ENCODE measurements at places on chromosomes 13 and 19.

DNA sequence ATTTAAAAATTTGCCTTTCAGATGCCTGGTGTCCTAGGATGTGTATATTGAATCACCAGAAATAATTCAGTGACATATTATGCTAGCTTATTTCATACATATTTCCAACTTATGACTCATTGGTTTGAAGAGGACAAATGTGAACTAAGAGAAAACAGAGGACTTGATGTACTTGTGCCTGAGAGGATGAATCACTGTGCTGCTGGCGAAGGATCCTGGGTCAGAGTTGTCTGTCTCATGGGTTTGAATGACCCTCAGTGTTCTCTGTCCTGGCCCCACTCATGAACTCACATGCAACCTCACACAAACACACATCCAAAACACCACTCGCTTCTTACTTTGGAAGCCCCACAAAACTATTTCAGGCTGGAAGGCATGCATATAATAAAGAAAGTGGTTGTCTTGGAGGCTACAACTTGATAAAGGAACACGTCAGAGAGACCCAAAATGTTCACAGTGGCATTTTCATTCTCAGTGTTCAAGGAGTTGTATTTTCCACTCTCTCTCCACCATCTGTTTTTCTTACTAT lies 129.0 kb upstream of the SPRY2 start:
- DNase-seq = no peak

DNA sequence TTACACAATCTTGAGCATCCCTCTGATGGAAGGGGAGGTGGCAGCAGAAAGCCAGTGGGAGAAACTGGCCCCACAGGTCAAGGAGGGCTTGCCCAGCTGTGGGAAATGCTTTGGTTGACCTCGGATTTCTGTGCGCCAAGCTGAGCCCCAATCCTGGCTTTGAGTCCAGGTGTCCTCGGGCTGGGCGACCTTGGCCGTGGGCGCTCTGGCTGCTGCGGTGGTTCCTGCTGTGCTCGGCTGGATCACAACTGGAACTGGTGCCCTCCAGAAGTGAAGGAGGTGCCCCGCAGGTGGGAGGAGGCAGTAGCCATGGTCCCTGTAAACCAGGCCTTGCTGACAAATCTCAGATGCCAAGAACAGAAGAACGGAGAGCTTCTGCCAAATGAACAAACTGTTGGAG lies 56.4 kb downstream of the ZNF676 start:
- DNase-seq = no peak

DNA sequence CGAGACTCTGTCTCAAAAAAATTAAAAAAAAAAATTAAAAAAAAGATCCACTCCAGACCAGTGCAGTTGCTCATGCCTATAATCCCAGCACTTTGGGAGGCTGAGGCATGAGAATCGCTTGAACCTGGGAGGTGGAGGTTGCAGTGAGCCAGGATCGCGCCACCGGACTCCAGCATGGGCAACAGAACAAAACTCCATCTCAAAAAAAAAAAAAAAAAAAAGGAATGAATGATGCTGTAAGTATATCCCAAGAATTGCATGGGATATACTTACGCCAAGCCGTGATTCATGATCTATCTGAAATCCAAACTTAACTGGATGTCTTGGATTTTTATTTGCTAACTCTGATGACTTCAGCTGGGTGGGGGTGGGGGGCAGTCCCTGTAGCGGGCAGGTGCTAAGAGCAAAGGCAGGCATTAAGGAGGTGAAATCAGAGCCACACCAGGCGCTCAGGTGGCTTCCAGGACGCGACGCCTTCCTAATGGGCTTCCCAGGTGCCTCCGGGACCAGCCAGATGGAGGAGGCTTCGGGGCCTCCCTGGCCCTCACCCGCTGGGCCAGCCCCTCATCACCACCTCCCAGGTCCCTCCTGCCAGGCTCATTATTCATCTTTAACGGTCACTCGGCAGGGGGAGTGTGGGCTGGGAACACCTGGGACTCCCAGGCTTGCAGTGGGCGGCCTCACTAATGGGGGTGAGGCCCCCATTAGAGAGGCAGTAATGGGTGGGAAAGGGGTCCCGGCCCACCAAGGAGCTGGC lies 11.4 kb upstream of the FUT5 start:
- no peak for DNase-seq

DNA sequence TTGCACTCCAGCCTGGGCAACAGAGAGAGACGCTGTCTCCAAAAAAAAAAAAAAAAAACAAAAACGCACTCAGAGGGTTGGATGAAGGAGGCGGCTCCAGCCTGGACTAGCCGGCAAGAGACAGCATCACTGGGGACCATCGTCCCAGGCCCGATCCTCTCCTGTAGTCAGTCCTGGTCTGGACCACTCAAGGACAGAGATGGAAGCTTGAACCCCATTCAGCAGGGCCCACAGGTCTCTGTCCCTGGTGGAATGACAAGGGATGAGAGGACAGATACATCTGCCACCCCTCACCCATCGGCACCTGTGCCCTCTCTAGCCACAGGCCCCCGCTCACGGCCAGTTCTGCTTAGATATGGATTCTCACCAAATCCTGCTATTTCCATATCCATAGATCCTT lies 14.0 kb downstream of the ADGRE5 start:
- no peak for DNase-seq

- DNase-seq = no peak
These were observed 104.6 kb upstream of the VSTM2B start for GRCh38 chr19:29421196-29421545.

DNA sequence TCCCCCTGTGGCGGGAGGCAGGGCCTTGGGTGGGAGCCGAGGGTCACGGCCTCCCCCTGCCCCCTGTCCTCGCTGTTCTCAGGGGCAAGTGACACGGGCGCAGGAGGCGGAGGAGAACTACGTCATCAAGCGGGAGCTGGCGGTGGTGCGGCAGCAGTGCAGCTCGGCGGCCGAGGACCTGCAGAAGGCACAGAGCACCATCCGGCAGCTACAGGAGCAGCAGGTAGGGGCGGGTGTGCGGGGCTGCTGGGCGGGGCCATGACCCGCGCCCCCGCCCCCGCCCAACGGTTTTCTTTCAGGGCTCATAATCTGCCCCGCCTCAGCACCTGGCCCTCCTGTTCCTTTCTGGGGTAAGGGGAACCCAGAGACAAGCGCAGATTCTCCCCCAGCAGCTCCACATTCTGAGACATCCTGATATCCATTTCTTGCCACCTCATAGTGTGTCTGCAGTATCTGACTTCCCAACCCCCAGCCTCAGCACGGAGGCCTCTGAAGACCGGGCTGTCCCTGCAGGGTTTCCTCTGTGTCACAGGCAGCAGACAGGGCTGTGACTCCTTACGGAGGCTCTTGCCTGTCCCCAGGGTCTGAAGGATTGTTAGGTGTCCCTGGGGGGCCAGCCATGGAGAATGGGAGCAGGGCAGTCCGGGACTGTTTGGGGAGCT lies 15.9 kb downstream of the PRR36 start:
- DNase-seq = no peak

- no peak for DNase-seq
These were observed 477.0 kb downstream of the FOXO1 start for GRCh38 chr13:40189426-40189825.

All from activated CD4-positive, alpha-beta T cell treated with anti-CD3 and anti-CD28 coated beads, Interleukin-2, amount 50 U/mL, for 4 hours (primary cell).